Endodermal cell (in vitro differentiated cells): ENCODE measurements at places on chromosomes 12 and 14.
A peak's percentile ranks its signal among the peaks of the same experiment; 100 is the strongest.

DNA sequence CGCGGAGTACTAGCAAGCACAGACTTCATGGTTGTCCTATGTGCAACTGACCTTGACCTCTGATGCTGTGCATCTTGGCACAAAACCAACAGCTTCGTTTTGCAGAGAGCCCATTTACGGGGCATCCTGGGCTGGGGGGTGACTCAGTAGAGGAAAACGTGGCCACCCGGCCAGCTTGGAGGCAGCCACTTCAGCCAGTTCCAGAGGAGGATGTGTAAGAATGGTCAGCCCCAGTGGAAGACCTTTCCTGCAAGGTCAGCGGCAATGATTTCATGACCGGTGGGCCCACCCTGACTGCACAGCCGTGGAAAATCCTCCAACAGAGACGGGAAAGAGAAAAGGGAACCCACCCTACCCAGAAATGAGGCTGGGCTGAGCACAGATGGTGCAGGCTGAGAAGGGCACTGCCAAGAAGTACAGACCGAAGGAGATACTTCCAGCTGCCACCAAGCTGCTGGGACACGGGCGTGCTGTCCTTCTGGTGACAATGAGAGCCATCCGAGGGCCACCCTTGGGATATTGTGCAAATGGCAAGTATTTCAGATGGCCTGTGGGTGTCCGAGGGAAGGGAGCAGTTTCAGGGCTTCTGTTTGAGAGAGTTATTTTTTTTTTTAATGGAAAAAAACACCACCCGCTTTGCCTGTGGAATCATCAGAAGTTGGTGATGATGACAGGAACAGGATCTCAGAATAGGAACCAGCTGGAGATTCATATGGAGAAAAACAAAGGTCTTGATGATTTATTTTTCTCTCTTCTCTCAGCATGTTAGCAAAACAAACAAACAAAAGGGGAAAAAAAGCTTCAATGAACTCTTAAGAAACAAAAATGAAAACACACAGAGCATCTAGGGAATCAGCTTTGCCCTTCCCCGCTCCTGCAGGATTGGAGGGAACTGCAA lies 120.2 kb upstream of the RFLNA start:
- DNase-seq: no peak

GRCh38 chr12:92108651-92109050 lies 37.0 kb downstream of the BTG1 start:
- peak; percentile 69 for DNase-seq

DNA sequence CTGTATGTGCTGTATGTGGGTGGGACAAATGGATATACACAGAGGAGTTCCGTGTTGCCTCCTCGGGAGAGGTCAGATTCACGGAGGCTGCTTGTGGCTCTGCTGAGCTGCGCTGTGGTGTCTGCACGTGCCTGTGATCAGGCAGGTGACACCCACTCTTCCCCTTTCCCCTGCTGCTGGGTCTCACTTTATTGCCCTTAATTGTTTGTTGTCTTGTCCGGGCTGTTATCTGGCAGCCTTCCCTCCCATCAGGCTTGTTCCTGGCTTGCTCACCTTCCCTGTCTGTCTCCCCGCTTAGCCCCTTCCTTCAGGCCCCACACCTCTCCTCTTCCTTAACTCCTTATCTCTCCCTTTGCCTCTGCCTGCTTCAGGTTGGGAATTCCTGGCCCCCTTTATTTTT lies 13.5 kb downstream of the WNT5B start:
- peak; percentile 68 for DNase-seq

- DNase-seq: no peak
These were observed 579.1 kb downstream of the TMTC2 start for GRCh38 chr12:83265808-83266207.

- no peak for DNase-seq
These were observed 83.5 kb downstream of the SLC25A47 start for GRCh38 chr14:100406505-100407131.

GRCh38 chr12:57166971-57167371 lies 19.6 kb upstream of the LRP1-AS start:
- no peak for DNase-seq

DNA sequence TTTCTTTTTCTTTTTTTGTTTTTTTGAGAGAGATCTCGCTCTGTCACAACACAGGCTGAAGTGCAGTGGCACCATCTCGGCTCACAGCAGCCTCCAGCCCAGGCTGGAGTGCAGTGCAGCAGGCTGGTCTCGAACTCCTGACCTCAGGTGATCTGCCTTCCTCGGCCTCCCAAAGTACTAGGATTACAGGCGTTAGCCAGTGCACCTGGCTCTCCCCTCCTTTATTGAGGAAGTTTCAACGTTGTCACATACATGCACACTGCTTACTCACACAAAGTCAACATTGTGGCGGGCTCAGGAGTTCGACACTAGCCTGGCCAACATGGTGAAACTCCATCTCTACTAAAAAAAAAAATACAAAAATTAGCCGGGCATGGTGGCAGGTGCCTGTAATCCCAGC lies 32.0 kb downstream of the EAPP start:
- no peak for DNase-seq

- peak; percentile 78 for DNase-seq
These were observed 145.7 kb downstream of the NUAK1 start for GRCh38 chr12:105992849-105993740.

GRCh38 chr12:131915000-131915689 lies 13.9 kb upstream of the PUS1 start:
- peak; percentile 48 for DNase-seq

DNA sequence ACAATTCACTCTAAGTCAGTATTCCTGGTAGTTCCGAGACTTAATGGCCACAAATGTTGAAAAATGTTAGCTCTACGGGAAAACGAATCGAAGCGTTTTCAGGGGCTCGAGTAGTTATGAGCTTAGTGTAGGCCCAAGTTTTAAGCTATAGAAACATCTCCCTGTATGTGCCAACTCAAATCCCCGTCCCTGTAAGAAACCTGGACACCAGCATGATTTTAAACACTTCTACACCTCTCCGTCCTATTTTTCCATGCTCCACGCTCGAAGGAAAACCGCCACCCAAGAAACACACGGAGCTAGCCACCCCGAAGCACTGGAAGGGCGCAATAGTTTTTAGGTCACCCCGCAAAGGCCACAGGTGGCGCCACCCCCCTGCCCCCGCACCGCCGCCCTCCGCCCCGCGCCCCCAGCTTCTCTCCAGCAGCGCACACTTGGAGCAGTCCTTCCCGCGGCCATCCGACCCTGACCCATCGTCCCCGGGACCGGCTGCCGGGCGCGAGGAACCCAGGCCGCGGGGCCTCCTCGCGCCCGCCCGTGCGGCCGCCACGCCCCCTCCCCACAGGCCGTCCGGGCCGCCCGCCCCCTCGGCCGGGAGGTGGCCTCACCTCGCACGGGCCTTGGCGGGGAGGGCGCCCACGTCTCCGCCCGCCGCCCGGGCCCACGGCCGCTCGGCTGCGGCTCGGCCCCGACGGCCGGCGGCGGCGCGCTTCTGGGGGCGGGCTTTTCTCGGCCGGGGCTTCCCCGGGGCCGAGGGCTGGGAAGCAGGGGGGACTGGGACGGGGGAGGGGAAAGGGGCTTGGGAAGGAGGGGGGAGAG lies 522 bp downstream of the R3HDM2 start:
- peak; percentile 90 for DNase-seq

DNA sequence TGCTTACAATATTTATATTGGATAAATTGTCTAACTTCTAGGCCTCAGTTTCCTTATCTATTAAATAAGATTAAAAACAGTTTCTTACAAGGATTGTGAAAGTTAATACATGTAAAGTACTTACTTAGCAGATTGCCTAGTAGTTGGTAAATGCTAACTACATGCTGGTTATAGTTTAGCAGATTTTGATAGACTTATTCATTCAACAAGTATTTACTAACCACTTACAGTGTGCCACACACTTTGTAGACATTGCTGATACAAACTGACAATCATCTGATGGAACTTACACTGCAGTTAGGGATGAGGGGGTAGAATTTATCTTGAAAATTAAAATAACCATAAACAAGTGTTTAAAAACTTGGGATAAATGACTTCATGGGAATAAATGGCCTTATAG lies 50.4 kb downstream of the ARID2 start:
- no peak for DNase-seq

GRCh38 chr14:89399594-89400068 lies 17.4 kb downstream of the FOXN3 start:
- DNase-seq: peak; percentile 66

DNA sequence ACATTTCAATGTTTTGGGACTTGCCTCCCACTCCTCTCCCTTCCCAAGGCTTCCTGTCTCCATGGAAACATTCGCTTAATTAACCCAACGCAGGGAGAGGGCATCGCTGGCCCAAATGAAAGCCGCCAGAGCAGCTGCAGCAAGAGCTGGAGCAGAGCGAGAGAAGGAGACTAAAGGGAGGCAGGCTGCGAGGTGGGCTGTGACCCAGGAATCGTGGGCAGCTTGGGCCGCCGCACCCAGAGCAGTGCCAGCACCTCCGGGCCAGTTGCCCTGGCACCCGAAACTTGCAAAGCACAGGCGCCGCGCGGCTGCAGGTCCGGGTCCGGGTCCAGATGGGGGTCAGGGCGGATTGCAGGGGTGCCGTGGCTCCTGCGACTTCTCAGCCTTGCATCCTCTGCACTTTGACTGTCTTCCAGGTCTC lies 43.5 kb upstream of the PTPRQ start:
- peak; percentile 72 for DNase-seq

- no peak for DNase-seq
These were observed 3.6 kb upstream of the ANO2 start for GRCh38 chr12:5948696-5949095.

- no peak for DNase-seq
These were observed 610 bp downstream of the VSIG10 start for GRCh38 chr12:118103201-118103600.

- DNase-seq: no peak
These were observed 209.4 kb downstream of the KTN1 start for GRCh38 chr14:55789406-55789805.

DNA sequence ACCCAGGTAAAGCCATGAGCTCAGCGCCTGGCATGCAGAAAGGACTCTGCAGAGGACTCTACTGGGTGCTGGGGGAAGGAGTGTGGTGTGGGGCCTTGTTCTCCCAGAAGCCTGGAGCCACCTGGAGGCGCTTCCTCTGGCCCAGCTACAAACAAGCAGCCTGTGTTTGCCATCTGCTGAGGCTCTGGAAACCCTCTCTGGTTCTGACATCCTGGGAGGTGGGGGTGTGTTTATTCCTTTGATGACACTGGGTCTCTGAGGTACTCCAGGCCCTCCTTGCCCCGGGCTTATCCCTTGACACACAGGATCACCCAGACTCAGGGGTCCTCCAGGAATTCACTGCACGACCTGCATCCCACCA lies 44.9 kb downstream of the RNF34 start:
- no peak for DNase-seq

GRCh38 chr12:75560167-75560566 lies 48.8 kb upstream of the KRR1 start:
- no peak for DNase-seq

DNA sequence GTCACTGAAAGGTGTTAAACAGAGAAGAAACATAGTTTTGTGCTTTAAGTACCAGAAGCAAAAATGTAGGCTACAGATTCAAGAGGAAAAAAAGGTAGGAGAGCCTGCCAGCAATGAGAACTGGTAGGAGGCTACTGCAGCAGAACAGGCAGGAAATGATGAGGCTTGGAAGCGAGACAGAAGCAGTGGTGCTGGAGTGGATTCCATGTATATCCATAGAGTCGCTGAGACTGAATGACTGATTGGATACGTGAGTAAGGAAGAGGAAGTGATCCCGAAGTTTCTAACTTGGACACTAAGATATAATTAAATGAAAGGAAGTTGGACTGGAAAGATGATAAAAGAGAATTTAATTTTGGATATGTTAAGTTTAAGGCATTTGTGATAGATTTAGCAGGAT lies 45.0 kb upstream of the CCDC91 start:
- DNase-seq: no peak

- DNase-seq: no peak
These were observed 12.3 kb upstream of the RTRAF start for GRCh38 chr14:51977075-51977474.

DNA sequence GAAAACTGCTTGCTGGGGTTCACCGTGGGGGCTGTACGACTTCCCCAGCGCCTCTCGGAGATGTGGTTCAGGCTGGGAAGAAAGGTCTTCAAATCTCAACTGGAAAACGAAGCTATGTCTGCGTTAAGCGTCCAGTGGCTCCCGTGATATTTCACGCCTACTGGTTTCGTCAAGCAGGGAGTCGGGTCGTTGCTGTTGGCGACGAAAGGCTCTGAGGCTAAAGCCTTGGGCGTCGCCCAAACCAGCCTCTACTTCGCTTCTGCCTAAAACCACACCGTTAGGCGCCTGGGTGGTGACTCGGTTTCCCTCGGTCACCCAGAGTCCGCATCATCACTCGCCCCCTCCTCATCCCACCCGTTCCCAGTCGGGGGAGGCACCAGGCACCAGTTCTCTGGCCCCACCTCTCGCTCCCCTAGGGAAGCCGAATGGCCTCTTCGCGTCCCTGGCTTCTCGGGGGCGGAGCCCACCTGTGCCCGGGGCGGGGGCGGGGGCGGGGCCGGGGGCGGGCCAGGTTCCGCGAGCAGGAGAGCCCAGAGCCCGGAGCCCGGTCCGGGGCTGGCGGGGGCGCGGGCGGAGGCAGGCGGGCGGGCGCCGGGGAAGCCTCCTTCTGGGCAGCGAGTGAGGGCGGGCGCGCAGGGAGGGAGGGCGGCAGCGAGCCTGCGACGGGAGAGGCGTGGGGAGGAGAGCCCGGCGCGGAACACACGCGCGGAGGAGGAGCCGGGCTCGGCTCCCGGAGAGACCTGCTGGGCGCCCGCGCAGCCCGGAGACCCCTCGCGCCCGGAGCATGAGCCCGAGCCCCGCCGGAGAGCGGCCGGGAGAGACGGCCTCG lies at the start of gene B4GALNT3:
Gene B4GALNT3, plus strand, starts transcription at position 510 of the 829 bp plus-strand sequence. CDS start 438 bp downstream, outside the sequence.
- DNase-seq: peak; percentile 97
